Smooth muscle cell of the umbilical artery (primary cell): ENCODE measurements at places on chromosomes 2 and 18. TPM values are rescaled to one million over a fixed set of nuclear protein-coding genes. Genes with fewer than 3 reads are reported as not detected.

Gene TTR
- not detected in 2 replicates for total RNA-seq

Gene CEP76
- 11.3 TPM in 2 replicates for total RNA-seq

Gene CTNNA2
- total RNA-seq = 0.05 TPM in 1 of 2 replicates, not detected in the other

Gene IL1B
- total RNA-seq = 159 and 281 TPM in 2 replicates

Gene TSPYL6
- not detected in 2 replicates for total RNA-seq

Gene DSEL
- 20.8 and 33.4 TPM in 2 replicates for total RNA-seq

Gene ADCYAP1
- not detected in 2 replicates for total RNA-seq

Gene RGPD4
- total RNA-seq = not detected in 2 replicates

Gene GULP1
- total RNA-seq = 26.8 and 42.5 TPM in 2 replicates

Gene MGAT5
- total RNA-seq = 58.5 and 104 TPM in 2 replicates

Gene TMEM198
- total RNA-seq = 0.88 and 1.2 TPM in 2 replicates

Gene UGT1A10
- total RNA-seq = not detected in 2 replicates

Gene RFTN2
- total RNA-seq = 4.2 and 5.9 TPM in 2 replicates

Gene LOXHD1
- total RNA-seq = not detected in 2 replicates

Gene CFAP53
- total RNA-seq = 0.14 and 0.30 TPM in 2 replicates
